ENCODE measurements at places on chromosomes 13 and 19.

DNA sequence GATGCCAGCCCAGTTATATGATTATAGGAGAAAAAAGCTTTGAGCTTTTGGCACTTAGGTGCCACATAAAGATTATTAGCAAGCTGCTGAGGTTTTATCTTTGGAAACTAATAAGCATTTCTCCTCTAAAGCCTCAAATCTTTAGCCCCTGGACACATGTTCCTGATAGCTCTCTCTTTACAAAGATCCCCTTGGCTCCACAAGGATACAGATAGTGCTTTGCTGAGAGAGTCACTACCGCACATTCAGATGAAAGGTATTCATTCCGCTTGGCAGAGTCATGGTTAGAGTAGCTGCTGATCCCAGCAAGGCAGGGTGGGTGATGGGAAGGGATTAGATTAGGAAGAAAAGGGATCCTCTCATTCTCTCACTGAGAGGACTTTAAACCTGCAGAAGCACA is 28.2 kb upstream of the PSG7 start:
- no peak for DNase-seq

DNA sequence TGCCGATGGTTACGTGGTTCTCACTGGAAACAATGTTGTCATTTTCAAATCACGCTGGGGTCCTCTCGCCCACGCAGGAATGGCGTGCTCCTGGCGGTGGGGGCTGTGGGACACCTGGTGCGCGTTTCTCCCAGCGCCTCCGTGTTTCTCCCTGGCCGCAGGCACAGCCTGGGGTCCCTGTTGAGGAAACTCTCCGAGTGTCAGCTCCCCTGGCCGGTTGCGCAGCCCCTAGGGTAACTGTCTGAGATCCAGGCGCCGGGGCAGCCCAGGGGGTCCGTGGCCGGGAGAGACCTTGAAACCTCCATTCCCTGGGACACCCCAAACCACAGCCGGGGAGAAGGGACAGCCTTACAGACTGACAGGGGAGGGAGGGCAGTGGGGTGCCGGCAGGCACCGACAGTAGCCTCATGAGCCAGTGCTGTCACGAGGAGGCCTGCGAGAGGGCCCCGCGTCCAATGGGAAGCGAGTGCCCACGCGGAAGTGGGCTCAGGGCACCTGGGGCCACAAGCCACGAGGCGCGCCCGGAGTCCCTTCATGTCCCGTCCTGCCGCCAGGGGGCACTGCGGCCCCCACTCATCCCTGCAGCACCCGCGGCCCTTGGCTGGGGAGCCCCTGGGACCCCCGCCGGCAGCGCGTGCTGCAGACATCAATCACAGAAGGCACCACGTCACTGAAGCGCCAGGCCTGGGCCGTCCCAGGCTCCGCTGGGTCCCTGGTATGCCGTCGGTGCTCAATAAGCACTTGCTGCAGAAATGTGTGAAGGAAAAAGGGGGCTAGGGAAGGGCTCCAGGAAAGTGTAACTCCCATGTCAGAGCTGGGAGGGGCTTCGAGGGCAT is 9.5 kb downstream of the ADAMTSL5 start:
- no peak for DNase-seq

DNA sequence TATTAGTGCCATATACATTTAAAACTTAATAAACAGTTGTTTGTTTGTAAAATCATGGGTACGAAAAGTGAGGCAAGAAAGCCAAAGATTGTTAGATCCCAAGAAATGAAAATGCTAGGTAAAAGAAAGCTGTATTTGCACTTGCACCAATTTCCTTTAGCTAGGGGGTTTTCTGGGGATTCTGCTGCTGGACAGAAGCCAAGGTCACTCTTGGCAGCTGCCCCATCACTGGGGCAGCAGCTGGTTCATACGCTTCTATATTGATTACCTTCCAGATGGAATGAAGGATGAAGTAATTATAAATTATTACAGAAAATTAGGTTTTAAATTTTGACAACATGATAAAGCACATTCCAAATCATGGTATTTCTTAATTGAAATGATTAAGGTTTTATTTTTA is 127.4 kb downstream of the SLITRK5 start:
- DNase-seq, result no peak

DNA sequence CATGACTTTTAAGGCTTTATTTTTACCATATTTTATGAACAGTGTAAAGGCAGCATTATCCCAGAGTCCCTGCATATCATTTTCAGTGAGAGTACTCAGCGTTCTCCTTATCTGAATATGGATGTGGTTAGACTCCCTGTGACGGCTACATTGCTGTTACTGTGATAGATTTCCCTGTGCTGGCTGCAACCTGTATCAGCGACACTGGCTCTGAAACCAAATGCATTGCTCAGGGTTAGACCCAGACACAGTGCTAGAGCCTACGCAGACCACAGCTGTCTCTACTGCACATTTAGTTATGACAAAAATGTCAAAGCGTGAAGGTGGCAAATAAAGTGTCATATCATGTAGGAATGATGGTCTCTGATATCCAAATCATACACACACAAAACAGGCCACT is 138.0 kb downstream of the ENOX1 start:
- DNase-seq, result no peak

- DNase-seq, result no peak
Measured at GRCh38 chr19:2035590-2035991, 15.5 kb downstream of the MKNK2 start.

DNA sequence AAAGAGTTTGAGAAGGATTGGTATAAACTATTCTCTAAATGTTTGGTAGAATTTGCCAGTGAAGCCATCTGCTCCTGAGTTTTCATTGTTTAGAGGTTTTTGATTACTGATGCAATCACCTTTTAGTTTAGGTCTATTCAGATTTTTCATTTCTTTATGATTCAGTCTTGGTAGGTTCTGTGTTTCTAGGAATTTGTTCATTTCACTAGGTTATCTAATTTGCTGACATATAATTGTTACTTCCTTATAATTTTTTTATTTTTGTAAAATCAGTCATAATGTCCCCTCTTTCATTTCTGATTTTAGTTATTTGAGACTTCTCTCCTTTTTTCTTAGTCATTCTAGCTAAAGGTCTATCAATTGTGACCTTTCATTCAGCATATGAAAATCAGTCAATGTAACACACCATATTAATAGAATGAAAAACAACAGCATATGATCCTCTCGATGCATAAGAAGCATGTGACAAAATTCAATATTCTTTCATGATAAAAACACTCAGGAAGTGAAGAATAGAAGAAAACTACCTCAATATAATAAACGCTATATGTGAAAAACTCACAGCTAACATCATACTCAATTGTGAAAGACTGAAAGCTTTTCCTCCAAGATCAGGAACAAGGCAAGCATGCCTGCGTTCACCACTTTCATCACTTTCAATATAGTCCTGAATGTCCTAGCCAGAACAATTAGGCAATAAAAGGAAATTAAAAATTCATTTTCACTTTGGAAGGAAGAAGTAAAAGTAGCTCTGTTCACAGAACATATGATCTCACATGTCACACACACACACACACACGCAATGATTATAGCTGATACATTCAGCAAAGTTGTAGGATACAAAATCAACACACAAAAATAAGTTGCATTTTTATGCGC is 149.1 kb downstream of the COG6 start:
- DNase-seq, result no peak

- peak; percentile 13 for DNase-seq
Measured at GRCh38 chr13:38980750-38981078, 9.9 kb downstream of the STOML3 start.
